Natural killer cell (primary cell): ENCODE measurements at places on chromosomes 3 and 15. TPM values are rescaled to one million over a fixed set of nuclear protein-coding genes. Genes with fewer than 3 reads are reported as not detected.

The CNBP gene
- 223 TPM for total RNA-seq

The TADA3 gene
- total RNA-seq = 69.2 TPM

The CPEB1 gene
- total RNA-seq = not detected

The GABRR3 gene
- not detected for total RNA-seq

The RTP4 gene
- 4.4 TPM for total RNA-seq

The IQCF5 gene
- total RNA-seq = not detected

The ADAMTSL3 gene
- 0.43 TPM for total RNA-seq

The SAMD7 gene
- total RNA-seq = not detected

The EPHB1 gene
- not detected for total RNA-seq

The CXCR6 gene
- total RNA-seq = 0.95 TPM

The CASR gene
- total RNA-seq = not detected

The CRABP1 gene
- not detected for total RNA-seq

The ATP13A4 gene
- 3.9 TPM for total RNA-seq

The TMCO5A gene
- total RNA-seq = not detected

The CPLX3 gene
- total RNA-seq = not detected

The ADAMTS17 gene
- 9.5 TPM for total RNA-seq

The NCBP2 gene
- total RNA-seq = 44.1 TPM

The POTEB3 gene
- total RNA-seq = not detected

The ROPN1 gene
- total RNA-seq = not detected

The CLDN18 gene
- total RNA-seq = not detected

The LDHAL6B gene
- not detected for total RNA-seq

The LRTM1 gene
- total RNA-seq = not detected

The ALDH1A2 gene
- total RNA-seq = 0.73 TPM

The GPR62 gene
- not detected for total RNA-seq

The MEGF11 gene
- not detected for total RNA-seq

The C2CD4B gene
- not detected for total RNA-seq

The IL5RA gene
- total RNA-seq = not detected

The FEZF2 gene
- not detected for total RNA-seq

The GOLGA8S gene
- total RNA-seq = 6.0 TPM

The CCR3 gene
- total RNA-seq = not detected

The ARRDC4 gene
- total RNA-seq = 6.6 TPM

The POTEB2 gene
- not detected for total RNA-seq

The TXNRD3 gene
- total RNA-seq = 0.77 TPM

The GP9 gene
- 0.86 TPM for total RNA-seq

The CKMT1B gene
- not detected for total RNA-seq

The RLBP1 gene
- not detected for total RNA-seq

The PCLAF gene
- total RNA-seq = 1.4 TPM

The TRIM42 gene
- not detected for total RNA-seq

The GOLGA8M gene
- total RNA-seq = 10.2 TPM

The GOLGA8T gene
- 4.0 TPM for total RNA-seq

The LRRC28 gene
- 18.7 TPM for total RNA-seq

The C15orf62 gene
- total RNA-seq = 0.80 TPM

The MTMR10 gene
- 64.5 TPM for total RNA-seq

The TMEM89 gene
- total RNA-seq = not detected

The SLC28A2 gene
- total RNA-seq = not detected

The CISH gene
- total RNA-seq = 2.4 TPM
